ENCODE measurements at places on chromosomes 6 and 20.

DNA sequence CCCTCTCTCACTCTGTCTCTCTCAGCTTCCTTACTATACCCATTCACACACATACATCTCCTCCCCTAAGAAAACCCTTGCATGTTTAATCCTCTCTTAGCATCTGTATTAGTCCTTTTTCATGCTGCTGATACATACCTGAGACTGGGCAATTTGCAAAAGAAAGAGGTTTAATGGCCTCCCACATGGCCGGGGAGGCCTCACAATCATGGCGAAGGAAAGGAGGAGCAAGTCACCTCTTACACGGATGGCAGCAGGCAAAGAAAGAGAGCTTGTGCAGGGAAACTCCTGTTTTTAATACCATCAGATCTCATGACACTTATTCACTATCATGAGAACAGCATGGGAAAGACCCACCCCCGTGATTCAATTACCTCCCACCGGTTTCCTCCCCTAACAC lies 398.5 kb upstream of the SASH1 start:
- no peak for DNase-seq

- no peak for DNase-seq
These were observed 6.9 kb upstream of the OCSTAMP start for GRCh38 chr20:46557231-46557956.

- no peak for DNase-seq
These were observed 51.1 kb downstream of the PROKR2 start for GRCh38 chr20:5265662-5265985.

GRCh38 chr6:5085648-5086293 lies 630 bp downstream of the PPP1R3G start:
- DNase-seq = no peak

DNA sequence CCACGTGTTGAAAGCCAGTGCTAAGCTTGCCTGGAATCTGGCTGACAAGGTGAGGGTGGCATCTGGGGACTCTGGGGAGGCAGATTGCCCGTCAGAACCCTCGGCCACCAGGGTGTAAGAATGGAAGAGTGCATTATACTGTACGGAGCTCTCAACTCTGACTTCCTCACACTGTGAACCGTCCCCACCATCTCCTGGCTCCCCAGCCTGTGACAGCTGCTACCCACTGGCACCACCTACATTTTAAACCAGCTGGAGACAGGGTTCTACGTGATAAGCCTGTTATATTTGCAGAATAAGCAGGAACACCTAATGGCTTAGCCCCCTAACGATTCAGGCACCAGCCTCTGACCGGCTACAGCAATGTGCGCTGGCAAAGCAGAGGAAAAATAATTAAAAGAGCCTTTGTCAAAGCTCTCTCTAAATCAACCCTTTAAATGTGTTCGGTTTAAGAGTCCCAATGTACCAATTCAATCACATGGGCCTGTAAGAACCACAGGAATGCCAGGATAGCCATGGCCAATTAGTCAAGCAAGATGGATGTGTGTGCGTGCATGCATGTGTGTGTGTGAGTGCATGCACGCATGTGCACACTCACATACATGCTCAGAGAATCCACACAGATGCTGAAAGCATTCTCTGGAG lies 89.1 kb upstream of the TAB2 start:
- DNase-seq = no peak

DNA sequence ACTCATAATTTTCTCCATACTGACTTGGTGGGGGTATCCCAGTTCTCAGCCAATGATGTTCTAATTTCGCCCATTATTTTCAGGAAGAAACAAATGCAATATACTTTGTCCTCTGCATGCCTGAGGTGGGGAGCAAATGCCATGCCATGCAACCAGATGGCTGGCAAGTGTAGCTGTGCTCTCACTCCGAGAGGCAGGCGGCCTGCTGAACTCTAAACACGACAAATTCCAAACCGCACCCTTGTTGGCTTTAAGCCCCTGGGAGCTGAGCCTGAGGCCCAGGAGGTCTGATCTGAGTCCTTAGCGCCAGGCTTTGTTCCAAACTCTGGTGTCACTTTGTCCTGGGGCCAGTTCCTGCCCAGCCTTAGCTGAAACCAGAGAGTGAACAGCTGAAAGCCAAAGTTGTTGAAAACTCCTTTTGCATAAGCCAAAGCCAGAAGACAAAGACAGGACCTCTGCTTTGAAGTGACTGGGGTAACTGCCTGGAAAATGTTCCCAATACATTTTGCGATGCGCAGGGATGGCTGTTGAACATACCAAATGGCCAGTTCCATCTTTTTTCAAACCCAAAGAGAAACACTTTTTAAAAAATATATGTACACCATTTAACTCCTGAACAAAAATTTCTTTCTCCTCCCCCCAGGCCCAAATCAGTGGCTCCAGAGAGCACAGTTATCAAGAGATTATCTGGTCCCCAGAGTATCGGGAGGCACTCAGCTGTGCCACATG lies 46.2 kb downstream of the TTI1 start:
- no peak for DNase-seq

DNA sequence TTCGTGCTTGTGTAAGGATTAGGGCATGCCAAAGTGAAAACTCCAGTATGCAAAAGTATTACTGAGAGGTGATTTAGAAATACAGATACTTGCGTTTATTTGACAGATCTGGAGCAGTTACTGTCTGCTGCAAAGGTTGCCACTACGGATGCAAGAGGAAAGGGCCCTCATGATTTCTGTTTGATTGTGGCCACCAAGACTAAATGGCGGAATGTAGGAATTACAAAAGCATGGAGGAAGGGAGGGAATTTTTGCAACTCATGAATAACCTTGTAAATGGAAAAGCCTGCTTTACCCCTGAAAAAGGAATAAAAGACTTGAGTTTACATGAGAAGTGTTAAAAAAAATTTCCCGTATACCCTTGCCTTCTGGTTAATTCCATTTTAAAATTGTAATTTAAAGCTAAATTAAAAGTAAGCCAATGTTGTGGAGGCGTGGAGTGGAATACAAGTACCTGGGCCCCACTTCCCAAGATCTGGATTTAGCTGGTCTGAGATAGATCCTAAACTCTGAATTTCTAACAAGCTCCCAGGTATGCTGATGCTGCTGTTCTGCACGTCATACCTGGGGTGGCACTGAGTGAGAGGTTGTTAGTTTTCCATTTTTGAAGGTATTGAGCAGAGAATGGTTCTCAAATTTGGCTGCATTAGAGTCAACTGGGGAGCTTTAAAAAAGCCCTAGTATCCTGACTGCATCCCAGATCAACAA lies 56.6 kb upstream of the NKX2-2 start:
- DNase-seq = no peak

DNA sequence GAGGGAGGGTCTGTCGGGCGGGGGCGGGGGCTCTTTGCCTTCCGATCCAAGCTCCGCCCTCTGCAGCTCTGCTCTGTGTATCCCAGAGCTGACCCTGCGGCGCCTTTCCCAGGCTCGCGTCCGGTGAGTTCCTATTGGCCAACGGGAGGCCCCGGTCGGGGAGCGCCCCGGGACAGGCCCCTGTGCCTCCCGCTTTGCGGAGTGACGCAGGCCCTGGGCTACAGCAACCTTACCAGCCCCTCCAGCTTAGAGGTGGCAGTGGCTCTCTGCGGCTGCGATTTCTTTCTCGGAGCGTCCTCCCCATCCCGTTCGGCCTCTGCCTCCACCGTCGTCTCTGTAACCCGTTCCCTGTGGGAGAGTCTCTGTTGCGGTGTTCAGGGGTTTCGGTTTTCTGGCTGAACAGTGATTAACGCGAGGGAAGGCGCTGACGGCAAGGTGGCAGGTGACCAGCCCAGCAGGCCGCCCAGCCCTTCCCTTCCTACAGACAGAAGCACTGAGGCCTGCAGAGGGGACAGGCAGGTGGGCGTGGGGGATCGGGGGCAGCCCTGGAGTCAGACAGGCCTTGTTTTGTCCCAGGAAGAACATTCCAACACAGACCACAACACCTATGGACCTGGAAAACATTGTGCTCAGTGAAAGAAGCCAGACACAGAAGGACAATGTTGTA lies 18.1 kb upstream of the CEBPB start:
- DNase-seq = no peak

DNA sequence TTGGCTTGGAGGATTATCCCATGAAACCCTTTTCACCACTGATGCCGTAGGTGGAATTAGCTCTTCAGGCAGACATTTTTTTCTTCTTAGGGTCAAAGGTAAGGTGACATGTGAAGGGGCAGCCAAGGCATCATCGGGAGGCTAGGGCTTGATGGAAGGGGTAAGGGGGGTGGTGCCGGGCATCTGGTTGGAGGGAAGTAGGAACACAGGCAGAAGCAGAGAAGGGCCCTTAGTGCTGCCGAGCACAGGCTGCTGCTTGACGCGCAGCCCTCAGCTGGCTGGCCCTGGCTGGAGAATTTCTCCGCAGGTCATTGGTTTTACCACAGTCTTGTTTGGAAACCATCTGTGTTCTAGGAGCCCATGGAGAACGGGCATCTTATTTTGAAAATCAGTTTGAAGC lies 54.7 kb downstream of the TRAF3IP2 start:
- no peak for DNase-seq

DNA sequence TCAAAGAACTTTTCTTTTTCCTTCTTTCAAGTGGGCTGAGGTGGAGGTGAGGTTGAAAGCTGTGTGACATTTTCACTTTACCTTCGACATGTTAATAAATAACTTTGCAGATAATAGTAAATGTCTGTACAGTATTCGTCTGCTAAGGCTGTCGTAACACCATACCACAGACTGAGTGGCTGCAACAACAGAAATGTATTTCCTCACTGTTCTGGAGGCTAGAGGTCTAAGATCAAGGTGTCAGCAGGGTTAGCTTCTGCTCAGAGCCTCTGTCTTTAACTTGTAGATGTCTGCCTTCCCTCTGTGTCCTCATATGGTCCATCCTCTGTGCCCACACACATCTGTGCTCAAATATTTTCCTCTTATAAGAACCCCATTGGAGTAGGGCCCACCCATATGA lies 14.9 kb downstream of the PHACTR2 start:
- DNase-seq = no peak

- no peak for DNase-seq
These were observed 2.0 kb downstream of the MAN1A1 start for GRCh38 chr6:119347466-119348095.

DNA sequence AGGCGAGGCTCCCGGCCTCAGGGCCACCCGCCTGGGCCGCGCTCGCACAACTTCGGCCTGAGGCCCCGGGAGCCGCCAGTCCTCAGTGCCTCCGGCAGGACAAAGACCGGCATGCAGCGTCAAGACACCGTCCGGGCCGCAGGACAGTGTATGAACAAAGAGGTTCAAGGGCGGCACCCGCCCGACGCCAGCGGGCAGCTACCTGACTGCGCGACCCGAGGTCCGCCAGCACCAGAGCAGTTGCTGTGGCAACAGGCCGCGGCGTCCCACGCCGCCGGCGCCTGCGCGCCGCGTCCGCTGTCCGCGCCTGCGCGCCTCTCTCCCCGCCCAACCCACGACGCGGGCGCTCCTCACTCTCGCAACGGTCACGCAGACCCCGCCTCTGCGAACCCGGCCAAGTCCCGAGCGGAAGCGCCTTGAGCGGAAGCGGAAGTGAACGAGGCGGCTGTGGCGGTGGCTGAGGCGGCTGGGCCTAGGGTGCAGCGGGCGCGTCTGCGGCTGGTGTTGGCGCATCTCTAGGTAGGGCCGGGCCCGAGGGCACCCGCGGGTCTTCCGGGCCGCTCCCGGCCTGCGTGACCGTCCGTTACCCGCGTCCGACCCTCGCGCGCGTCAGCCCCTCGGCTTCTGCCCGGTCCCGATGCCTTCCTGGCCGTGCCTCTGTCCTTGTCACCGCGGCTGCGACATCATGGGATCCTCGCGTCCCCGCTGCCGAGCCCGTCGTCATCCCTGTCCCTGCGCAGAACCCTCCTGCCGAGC lies at the start of gene FAM120B:
Gene FAM120B, plus strand, starts transcription at position 435 of the 756 bp plus-strand sequence. CDS start 10,633 bp downstream, outside the sequence.
- DNase-seq = peak; percentile 47

GRCh38 chr6:133277228-133277899 lies 36.2 kb downstream of the EYA4 start:
- DNase-seq = no peak

- DNase-seq = no peak
These were observed 19.8 kb upstream of the TGM3 start for GRCh38 chr20:2276015-2276414.

DNA sequence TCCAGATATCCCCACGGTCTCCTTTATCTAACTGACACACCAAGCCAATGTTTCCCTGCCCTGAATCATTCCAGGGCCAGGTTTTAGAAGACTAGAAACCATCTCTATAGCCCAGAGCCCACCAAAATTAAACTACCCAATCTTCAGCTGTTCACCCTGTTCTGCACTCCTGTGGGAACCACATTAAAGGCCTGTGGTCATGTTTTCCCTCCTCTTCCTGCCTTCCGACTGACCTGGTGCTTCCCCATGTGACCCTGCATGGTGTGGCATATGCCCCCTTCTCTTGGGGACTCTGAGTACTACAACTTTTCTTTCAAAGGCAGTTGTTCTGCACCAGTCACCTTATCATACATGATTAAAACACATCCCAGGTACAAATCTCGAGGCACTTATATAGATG lies 155.0 kb downstream of the TMEM200A start:
- no peak for DNase-seq

GRCh38 chr6:158863646-158864045 lies 44.5 kb upstream of the EZR start:
- DNase-seq = no peak

- DNase-seq = no peak
These were observed 86.3 kb upstream of the ESR1 start for GRCh38 chr6:151721146-151721545.

- no peak for DNase-seq
These were observed 14.9 kb upstream of the SLC22A1 start for GRCh38 chr6:160106701-160107100.

DNA sequence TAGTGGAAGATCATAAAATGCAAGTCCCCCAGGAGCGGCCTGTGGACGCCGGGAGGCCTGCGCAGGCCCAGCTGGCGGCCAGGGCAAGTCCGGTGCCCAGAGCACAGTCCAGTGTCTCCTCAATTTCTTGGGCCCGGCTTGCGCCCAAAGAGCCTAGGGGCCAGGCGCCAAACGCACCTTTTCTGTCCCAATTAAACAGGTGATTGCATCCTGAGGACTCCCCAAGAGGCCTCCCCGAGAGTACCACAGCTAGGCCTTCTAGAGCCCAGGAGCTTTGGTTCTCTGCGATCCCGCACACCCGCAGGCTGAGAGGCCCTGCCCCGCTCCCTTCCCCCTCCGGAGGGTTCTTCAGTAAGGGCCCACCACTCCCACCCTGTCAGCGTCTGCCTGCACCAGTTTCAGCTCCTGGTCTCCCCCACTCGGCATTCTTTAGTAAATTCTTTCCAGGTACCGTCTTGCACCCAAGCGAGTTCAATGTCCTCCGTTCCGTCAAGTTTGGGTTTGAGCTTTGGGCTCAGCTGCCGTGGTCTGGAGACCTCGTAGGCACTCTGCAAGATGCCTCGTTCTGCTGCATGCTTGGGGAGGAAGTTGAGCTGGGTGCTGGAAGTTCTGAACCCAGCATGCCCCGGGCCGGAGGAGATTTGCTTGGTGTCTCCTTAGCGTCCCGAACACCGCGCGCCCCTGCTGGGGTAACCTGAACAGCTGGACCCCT lies 3.9 kb upstream of the NKX2-2 start:
- no peak for DNase-seq

GRCh38 chr6:3324262-3324942 lies 65.7 kb downstream of the PSMG4 start:
- no peak for DNase-seq

GRCh38 chr6:139407718-139408222 lies 33.3 kb upstream of the CITED2 start:
- no peak for DNase-seq

- DNase-seq = no peak
These were observed 71.8 kb upstream of the SRSF6 start for GRCh38 chr20:43385914-43386313.
